ENCODE measurements at places on chromosomes 16 and 17.

DNA sequence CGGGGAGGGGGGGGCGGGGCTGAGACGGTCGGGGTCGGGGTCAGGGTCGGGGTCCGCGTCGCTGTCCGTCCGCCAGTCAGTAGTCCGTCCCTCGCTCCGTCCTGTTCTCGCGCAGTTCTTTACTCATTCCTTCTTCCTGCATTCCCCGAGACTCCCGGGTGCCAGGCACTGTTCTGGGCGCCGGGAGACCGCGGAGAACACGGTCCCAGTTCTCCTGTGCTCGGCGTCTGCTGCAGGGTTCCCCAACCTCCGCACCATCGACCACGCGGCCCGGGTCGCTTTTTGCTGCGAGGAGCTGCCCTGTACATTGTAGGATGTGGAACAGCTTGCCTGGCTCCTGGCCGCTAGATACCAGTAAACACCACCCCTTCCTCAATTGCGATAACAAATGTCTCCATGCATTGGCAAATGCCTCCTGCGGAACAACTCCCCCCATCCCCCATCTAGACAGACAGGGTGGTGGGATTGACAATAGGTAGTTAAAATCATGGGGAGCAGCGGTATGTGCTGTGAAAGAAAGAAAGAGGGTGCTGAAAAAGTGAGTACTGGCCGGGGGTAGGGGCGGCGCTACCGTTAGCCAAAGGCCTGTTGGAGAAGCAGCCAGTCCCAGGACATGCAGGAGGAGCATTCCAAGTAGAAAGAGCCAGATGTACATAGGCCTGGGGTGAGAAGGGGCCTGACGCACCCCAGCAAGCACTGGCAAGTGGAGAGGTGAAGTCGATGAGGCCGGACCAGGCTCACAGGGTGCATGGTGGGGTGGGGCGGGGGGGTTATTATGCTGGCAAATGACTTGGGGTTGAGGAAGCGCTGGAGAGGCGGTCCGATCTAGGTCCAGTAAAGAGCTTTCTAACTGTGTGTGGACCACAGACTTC lies 631 bp downstream of the TRAF7 start:
- no peak for DNase-seq

DNA sequence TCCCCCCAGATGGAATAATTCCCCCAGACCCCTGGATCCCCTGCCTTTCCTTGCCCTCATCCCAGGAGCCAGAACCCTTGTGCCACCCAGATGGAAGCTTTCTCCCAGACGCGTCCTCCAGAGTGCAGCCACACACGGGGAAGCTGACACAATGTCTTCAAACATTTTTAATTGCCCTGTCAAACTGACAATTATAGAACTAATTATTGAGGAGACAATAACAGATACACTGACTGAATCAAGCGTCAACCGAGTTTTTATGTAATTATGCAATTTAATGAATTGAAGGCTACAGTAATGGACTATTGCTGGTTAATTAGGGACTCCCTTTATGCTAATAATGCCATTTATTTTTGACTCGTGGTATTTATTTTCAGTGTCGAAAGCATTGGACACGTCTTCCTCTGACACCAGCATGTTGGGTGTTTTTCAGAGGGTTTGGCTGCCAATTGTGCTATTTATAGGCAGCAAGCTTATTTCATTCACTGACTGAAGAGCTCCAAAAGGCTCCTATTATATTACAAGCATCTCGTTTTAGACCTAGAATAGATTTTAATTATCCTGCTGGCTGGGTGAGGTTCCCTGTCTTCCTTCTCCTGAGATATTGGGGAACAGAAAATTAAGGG lies 298.2 kb upstream of the C16orf82 start:
- no peak for DNase-seq

- DNase-seq, result no peak
These were observed 70.4 kb upstream of the SMURF2 start for GRCh38 chr17:64732336-64733006.

DNA sequence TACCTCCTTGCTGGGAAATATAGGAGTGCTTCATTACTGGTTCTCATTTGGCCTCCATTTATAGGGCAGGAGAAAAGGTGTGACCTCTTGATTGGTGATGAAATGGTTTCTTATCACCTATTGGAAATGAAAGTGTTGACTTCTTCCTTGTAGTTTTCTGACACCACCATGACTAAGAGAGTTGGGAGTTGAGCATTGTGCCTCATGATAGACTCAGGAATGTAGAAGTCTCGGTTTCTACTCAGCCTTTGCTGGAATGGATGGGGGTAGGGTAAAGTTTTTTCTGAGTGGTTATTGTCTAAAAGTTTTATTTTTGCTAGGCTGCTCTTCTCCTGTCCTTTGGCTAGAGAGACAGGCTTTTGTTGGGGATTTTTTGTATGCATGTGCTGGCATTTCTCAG lies 117.4 kb downstream of the PHKB start:
- no peak for DNase-seq

DNA sequence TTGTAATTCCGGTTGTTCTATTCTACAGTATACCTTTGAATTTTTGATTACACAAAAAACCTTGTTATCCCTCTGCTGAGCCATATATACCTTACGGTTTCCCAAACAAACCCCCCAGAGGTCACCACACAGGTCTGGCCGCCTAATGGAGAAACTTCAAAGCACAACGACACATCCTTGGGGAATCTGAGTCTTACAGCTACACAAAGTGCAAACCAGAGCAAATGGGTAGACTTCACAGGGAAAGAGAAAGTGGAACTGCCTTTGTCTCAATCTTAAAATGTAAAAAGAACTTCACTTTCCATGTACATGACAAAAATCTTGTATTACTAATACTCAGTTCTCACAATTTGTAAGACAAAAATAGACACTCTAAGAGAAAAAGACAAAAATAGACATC lies 2.7 kb downstream of the FBXO31 start:
- DNase-seq, result no peak

GRCh38 chr16:23712976-23713375 lies at the start of gene ERN2:
Gene ERN2 (minus strand): TSS chr16:23713222. CDS start chr16:23713187, 35 bp downstream.
- DNase-seq, result no peak

DNA sequence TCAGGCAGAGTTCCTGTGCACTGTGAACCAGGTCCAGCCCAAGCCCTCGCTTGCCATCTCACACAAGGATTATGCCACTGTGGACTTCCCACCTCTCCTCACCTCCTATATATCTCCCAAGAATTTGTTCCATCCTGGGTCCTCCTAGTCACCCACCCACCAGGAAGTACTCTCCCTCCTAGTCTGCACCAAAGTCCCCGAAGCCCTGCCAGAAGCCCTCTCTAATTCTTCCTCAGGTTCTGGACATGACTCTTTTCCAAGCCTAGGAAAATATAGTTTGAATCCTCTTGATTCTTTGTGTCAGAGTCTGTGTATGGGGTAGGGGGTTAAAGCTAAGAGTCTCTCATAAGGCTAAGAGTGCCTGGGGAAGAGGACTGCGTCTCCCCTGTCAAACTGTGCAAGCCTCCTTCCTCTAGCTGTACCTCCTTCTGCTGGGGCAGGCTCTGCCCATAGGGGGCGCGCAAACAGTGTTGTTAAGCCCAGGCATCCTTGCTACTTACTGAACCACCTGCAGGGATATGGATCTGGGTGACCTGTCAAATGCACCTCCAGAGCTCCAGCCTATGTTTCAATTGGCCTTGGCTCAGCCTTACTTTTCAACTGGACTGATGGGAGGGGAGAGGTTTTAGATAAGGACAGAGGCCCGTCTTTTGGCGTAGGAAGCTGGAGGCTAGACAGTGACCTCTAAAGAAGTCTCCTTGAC lies 16.6 kb upstream of the DLX4 start:
- DNase-seq, result peak; percentile 54

- no peak for DNase-seq
These were observed 889.8 kb downstream of the CDH8 start for GRCh38 chr16:61146429-61146828.

GRCh38 chr16:67481561-67482232 lies 740 bp upstream of the ATP6V0D1 start:
- DNase-seq, result peak; percentile 5

- no peak for DNase-seq
These were observed 46.3 kb downstream of the CCDC42 start for GRCh38 chr17:8698162-8698971.

DNA sequence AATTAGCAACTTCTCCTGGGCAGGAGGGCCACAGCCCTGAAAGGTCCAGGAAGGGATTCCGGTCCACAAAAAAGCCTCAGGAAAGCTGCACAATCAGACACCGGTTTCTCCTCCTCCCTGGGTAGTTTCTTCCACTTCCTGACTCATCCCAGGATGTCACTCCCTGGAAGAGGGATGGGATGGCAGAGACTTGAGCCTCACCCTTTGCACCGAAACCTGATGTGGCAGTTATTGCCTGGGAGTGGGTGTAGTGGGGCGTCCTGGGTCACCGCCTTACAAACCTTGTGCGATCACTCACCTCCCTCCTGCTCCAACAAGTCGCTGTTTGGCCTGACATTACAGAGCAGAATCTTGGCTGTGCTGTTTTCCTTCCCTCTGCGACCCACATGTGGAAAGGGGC lies 70.8 kb downstream of the LYRM1 start:
- no peak for DNase-seq

DNA sequence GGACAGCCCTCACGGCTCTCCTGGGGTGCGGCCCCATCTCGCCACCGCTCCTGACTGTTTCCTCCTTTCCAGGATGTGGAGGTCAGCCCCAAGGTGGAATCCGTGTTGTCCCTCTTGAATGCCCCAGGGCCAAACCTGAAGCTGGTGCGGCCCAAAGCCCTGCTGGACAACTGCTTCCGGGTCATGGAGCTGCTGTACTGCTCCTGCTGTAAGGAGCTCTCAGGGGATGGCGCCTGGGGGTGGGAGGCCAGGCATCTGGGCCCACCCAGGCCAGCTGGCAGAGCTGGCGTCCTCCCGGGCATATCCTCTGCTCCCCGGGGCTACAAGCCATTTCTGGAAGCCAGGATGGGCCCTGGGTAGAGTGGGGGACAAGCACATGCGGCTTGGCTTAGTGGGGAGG lies 13.2 kb downstream of the IL34 start:
- DNase-seq, result no peak

- DNase-seq, result no peak
These were observed 53.2 kb downstream of the CDYL2 start for GRCh38 chr16:80751167-80751566.

- no peak for DNase-seq
These were observed 8.4 kb downstream of the SRCIN1 start for GRCh38 chr17:38597375-38597774.

GRCh38 chr16:48330841-48331192 lies 54.4 kb downstream of the SIAH1 start:
- no peak for DNase-seq

DNA sequence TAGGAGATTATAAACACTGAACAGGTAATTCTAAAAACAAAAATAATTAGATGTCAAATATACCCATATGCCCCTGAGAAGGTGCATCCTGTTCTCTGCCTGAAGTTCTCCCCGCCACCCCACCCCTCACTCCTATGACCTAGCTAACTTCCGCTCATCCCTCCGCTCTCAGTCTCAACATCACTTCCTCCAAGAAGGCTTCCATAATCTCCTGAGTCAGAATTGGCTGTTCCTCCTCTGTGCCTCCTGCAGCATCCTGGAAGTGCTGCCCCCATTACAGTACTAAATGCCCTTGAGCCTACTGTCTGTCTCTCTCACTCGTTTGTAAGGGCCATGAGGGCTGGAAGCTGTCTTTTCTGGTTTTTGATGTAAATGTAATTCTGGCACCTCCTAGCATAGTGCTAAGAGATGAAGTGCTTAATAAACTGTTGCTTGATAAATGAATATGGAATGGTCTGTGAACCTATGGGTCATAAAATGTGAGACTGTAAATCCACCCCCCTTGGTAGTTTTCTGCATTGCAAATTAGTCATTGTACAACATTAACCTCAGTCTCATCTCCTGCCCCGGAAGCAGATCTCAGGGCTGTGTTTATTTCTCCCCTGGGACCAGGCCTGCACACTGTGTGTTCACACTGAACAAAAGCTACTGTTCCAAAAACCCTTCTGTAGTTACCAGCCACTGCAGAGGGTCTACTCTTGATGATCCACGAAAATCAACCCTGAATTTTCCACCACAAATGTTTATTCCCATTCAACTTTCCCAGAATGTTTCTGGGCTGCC lies 3.9 kb upstream of the MYO1D start:
- no peak for DNase-seq

DNA sequence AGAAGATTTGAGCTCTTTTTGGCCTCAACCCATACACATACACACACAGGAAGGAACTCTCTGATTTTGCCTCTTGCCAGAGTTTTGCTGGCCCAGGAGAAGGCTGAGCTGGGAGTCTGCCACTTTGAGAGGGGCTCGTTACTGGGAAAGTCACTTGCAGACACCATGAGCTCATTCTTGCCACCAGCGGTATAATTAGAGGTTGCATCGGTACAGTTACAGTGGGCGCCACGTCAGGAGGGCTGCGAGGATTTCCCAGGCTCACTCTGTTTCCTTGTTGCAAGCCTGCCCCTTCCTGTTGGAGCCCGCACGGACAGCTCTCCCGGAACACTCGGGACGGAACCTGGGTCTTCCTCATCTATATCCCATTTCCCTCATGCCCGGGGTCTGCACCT lies 3.1 kb upstream of the SDK2 start:
- DNase-seq, result no peak

DNA sequence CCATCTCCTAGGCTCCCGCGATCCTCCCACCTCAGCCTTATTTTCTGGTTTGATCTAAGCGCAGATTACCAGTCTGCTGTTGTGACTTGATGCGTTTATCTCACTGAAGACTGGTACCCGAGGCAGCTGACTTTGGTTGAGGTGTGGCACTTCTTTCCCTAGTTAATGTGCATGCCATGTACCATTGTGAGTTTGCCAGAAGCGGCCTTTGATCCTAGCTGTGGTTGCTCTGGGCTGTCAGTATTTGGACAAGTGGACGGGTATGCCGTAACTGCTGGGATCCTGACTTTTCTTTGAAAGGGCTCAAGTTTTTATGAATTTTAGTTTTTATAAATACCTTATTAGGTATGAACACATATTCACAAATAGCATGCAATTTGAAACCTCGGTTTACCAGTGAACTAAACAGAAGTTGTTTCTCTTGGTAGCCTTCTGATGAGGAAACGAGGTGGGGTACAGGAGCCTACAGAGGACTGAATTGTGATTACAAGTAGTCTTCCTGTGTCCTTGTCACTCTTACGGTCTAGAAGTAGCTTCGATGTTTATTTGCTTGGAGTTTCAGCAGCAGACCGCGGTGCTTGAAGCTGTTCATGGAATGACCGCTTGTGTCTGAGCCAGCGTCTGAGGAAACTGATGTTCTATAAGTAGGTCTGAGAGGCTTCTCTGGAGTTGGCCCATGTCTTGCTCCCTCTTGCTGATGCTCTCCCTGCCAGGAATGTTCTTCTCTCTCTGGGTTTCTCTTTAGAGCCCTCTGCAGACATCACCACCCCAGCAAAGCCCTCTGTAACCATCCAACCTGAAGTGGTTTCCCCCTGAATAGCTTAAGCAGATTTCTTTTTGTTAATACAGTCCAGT lies 40.0 kb downstream of the SEC14L1 start:
- no peak for DNase-seq

- no peak for DNase-seq
These were observed 3.1 kb downstream of the CACNB1 start for GRCh38 chr17:39194089-39194984.

GRCh38 chr17:66711881-66712321 lies 123.0 kb upstream of the CACNG5 start:
- DNase-seq, result no peak

GRCh38 chr17:55090079-55090492 lies 121.5 kb downstream of the STXBP4 start:
- DNase-seq, result peak; percentile 13

- no peak for DNase-seq
These were observed 110.5 kb downstream of the SDK2 start for GRCh38 chr17:73533781-73534180.

All from T-helper 2 cell (primary cell).